ENCODE measurements at places on chromosomes 1 and 21.

DNA sequence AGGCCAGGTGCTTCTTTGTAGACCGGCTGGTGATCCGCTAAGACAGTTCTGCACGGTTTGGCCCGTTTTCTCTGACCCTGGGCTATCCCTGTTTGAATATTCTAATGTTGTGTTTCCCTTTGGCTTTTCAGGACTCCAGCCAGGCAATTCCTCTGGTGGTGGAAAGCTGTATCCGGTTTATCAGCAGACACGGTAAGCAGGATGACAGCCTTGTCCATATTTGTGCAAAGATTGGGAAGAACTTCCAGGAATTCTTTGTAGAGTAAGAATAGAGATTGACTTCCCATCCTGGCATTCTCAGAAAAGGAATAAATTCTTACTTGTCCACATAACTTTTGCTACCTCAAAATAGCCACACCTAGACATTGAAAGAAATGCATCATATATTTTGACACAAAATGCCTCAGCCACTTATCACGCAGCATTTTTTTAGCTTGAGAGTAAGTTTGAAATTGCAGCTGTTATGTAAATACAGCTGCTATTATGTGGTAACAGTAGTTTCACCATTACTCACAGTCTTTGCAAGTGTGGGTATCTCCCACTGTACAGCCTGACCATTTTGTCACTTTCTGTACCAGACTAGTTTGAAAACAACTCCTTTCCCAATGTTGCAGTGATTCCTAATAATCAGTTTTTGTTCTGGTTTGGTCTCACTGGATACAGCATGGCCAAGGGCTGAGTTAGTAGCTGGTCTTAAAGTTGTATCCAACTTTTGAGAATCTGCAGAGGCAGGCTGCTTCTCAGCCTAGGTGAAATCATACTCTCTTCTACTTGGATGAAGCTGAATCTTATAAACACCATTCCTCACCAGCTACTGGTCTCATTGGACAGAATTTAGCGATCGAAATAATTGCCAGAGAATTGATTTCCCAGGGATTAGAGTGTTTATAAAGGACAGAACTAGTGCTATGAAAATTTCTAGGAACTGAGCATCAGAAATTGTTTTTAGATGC lies 40.0 kb upstream of the IKBKE start:
- DNase-seq, result no peak

DNA sequence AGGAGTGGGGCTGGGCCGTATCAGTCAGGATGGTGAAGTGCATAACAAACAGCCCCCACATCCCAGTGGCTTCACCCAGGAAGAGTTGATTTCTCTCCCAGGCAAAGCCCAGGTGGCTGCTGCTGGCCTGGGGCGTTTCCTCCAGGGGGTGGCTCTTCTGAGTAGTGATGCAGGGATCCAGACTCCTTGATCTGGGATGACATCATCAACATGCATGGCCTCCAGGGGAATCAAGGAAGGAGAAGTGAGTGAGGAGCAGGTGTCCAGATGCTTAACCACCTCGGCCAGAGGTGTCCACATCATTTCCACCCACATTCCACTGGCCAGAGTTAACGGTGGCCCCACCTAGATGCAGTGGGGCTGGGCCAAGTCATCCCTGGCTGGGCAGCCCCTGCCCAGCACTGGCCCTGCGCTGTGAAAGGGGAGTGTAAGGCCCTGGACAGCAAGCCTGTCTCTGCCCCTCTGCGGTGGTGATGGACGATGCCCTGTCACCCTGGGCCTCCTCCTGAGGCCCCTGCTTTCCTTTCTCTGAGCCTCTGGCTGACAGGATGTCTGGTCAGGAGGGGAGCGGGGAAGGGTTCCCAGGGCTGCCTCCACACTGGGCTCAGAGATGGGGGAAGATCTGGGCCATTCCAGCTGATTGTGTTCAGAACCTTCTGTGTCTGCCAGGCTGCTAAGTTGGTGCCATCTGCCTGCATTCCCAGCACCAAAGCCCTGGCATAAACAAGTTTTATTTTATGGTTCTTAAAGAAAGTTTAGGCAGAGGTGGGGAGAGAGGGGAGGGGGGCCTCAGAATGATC lies 598.2 kb downstream of the MATN1 start:
- DNase-seq, result no peak

DNA sequence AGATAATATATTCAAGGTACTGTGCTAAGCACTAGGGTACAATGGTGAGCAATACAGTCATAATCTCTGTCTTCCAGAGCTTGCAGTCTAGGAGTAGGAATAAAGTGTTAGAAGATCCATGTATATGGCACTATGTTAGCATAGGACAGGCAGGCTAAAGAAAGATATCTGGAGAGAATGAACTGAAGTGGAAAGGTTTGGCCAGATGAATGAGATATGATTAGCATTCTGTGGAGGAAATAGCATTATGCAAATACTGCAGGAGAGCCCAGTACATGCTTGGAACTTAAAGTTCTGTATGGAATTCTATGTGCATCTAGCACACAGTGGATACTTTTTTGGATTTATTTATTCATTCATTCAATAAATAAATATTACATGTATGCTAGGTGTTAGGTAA lies 4.7 kb downstream of the C8A start:
- no peak for DNase-seq

- no peak for DNase-seq
Observed at GRCh38 chr1:206682111-206682510, 2.6 kb upstream of the MAPKAPK2 start.

DNA sequence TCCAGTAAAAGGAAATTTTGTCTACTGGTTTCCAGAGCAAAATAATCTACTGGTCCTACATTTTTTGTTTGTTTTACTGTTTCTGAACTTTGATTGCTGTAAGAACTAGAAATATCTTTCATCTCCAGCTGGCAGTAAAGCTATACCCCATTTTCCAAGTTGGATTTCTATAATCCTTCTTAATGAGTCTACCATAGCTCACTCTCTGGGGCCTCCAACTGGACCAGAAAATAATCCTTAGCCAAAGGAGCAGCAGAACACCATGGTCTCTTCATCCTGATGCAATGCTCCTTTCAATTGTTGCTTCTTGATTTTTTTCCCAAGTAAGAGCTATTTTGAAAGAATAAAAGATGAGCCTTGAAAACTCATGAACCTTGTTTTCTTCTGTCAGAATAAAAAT lies 110.0 kb upstream of the COL11A1 start:
- DNase-seq, result no peak

DNA sequence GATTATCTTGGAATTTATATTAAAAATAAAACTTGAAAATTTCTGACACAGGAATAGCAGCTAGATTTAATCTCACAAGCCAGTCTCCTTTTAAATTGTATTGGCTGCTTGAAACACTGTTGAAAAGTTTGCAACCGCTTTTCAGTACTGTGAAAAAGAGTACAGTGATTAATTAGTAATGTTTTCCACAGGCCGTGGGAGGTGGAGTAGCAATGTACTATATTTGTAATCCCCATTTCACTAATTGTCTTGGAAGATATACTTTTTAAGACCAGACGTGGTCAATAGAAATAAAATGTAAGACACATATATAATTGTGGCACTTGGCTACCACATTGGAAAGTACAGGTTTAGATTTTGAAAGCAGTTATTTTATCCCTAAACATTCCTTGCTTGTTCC lies 40.8 kb upstream of the MYOCOS start:
- no peak for DNase-seq

GRCh38 chr1:22969304-22969709 lies 3.4 kb downstream of the LACTBL1 start:
- DNase-seq, result peak; percentile 40

DNA sequence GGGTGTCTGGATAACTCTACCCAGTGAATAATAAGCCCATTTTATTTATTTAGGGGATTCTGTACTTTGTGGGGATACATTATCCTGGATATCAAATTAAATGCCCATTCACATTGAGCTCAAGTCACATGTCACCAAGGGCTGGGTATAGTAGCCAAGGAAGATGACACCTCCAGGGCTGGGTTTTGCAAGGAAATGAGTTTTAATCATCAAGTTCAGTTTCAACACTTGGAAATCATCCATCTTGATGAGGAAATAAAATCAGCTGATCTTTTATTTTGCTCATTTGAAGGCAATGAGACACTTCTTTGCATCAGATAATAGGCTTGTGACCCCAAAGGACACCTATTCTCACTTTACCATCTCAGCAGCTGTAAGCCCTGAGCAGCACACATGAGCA lies 80.0 kb upstream of the TNR start:
- DNase-seq, result no peak
